ENCODE measurements at places on chromosomes 11 and 22.

GRCh38 chr11:130837194-130837593 lies 79.1 kb downstream of the SNX19 start:
- no peak for DNase-seq

GRCh38 chr11:44716256-44716655 lies 10.5 kb upstream of the TSPAN18 start:
- DNase-seq = no peak

GRCh38 chr11:14727215-14727614 lies 83.6 kb downstream of the PDE3B start:
- DNase-seq = no peak

DNA sequence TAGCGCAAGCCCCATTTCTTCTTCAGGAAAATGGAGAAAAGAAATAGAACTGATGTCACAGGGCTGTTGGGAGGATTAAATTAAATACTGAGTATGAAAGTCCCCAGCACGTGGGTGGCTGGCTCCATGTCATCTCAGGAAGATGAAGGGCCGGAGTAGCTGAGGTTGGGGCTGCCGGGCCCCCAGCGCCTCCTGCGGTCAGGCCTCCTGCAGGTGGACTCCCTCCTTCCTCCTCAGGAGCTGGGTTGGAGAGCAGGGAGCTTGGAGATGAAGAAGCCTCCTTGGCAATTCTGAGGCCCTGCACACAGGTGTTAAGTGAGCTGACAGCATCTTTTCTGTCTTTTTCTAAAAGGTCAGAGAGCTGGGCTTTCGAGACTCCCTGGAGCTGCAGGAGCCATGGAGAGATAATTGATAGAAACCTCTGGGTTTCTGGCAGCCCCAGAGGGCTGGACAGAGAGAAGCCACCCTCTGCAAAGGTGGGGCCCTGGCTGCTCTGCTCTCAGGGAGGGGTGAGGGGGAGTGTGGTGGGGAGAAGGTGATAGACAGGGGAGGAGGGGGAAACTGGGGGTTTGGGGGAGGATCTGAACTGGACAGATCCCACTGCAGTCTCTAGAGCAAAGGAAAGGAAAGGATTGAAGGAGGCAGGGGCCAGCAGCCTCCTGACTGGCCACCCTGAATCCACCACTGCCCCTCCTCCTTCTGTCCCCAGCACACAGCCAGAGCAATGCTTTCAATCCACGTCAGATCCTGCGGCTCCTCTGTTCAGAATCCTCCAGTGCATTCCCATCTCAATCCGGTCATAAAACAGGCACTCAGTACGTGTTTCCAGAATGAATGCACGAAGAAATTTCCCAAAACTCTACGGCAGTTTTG lies 210.8 kb downstream of the CEP164 start:
- DNase-seq = no peak

- no peak for DNase-seq
These were observed 786.7 kb downstream of the TBC1D22A start for GRCh38 chr22:47548953-47549740.

DNA sequence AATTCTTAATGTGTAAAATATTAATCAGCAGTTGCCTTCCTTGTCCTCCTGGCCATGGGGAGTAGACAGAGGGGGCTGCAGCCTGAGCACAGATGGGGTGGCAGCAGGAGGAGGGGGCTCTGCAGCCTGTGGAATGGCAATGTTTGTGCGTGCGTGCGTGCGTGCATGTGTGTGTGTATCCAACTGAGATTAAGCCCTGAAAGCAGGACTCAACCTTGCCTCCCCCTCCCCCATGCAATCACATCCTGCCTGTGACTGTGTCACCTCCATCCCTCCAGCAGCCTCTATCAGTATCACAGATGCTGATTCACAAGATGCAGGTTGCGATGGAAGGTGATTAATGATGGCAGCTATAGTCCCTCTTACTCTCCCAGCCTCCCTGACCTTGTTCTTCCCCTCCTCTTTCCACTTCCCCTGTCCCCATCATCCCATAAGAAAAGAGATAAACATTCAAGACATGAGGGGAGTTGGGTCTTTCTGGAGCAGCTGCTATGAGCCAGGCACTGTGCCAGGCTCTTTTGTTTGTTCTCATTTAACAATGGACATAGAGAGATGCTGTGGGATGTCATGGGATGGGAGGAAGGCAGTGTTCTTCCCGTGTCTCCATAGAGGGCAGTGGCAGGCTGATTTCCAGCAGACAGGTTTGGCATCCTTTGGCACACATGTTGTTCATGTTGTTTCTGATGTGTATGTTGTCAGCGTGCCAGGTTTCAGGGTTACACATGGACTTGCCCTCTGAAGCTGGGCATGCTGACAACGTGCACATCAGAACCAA lies 43.8 kb upstream of the NECTIN1 start:
- no peak for DNase-seq

- no peak for DNase-seq
These were observed 11.2 kb upstream of the UPK3A start for GRCh38 chr22:45273452-45274075.

GRCh38 chr11:16096336-16096735 lies 260.0 kb downstream of the SOX6 start:
- no peak for DNase-seq
